Activated CD4-positive, alpha-beta T cell treated with anti-CD3 and anti-CD28 coated beads, Interleukin-2, amount 50 U/mL, for 24 hours (primary cell): ENCODE measurements at places on chromosomes 16 and 17.

DNA sequence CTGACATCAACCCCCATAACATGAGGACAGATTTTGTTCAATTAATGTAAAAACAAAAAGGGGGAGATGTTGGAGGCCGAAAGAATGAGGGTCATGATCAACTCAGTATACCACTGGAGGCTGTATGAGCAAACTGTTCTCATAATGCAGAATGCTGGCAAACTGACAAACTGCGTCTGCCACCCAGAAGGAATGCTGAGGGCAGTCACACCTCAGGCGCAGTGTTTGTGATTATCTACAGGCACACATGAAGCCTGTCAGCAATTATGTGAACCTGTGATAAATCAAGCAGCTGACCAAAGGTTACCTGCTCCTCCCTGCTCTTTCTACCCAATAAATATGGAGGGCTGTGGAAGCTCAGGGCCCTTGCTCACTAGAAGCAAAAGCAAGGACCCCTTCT is 27.3 kb downstream of the CD300LG start:
- DNase-seq = no peak

DNA sequence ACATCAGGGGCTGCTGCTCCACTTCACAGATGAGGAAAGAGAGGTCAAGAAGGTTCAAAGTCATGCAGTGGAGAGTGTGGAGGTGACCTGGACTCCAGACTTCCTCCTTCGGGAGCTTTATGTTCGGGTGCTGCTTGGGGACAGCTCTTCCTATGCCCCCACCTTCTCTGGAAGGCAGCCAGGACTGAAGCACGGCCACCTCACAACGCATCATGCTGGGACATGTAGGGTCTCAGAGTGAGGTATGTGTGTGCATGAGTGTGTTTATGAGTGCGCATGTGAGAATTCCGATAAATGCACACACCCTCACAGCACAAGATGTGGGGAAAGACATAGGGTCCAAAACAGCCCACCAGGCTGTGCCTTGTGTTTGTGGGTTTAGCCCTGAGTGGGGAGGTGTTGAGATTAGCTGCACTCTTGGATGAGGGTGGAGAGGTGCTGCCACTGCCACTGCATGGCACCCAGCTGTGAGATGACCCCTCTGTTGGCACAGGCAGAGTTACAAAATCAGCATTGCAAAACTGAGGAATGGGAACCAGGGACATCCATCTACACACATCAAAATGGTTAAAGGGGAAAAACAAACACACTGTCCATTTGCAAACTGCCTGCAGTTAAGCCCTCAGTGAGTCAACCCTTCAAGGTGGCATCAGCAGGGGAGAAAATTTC is 367.4 kb downstream of the SEC14L1 start:
- DNase-seq = no peak

DNA sequence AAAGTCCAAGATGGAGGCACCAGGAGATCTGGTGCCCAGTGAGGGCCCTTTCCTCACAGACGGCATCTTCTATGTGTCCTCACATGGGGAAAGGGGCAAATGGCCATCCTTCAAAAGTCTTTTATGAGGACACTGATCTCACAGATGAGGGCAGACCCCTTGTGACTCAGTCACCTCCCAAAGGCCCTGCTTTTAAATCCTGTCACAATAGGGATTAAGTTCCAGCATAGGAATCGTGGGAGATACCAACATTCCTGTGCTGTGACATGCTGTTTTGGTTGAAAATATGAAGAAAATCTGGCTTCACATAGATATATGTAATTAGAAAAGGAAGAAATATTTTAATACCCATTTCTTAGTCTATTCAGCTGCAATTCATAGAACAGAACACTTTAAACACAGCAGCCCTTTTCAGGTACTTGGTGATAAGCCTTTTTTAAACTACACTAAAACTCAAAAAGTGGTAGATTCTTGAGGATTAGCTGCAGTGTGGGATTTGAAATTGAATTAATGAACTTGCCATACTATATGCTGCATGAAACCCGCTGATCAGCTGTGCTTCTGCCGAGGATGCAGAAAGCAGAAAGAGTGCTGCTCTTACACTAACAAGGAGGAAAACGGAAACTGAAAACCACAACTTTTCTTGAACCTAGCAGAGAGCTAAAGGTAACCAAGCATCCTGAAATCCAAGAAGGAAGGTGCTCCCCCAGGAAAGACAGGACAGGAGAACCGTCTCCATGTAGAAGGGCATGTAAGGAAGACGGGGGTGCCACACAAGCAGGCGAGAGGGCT is 32.7 kb downstream of the VPS53 start:
- no peak for DNase-seq

DNA sequence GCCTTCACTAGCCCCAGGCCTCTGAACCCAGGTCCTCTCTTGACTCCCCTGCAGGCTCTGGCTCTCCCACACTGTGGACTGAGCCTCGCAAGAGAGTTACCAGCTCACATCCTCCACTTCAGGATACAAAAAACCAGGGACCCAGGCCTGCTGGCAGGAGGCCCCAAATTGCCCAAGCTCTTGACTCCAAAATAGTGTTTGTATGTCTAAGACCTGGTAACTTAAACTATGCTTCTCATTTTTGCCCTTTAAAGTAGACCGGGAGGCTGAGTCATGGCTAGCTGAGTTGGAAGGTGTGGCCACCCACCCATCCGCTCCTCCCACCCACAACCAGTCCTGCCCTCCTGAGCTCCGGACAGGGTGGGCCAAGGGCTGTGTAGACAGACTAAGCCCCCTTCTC is 250.0 kb downstream of the SOX9 start:
- DNase-seq = no peak

GRCh38 chr17:68060336-68060735 is 24.8 kb downstream of the KPNA2 start:
- no peak for DNase-seq

DNA sequence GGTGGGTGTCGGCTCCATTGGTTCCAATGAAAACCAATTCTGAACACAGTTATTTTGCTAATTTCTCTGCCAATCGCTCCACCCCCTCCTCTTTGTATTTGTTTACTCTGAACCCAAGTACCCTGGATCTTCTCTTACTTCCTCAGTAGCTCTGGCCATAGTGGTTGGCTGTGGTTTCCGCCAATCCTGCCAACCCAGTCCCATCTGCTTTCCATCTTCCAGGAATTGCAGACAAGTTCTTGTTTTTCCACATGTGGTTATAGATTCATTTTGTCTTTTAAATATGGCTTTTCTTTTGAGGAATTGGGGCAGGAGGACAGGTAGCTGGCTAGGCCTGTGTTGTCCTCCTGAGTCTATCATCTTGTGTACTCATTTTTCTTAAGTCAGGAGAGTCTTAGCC is 92.0 kb downstream of the CYLD start:
- DNase-seq = no peak

DNA sequence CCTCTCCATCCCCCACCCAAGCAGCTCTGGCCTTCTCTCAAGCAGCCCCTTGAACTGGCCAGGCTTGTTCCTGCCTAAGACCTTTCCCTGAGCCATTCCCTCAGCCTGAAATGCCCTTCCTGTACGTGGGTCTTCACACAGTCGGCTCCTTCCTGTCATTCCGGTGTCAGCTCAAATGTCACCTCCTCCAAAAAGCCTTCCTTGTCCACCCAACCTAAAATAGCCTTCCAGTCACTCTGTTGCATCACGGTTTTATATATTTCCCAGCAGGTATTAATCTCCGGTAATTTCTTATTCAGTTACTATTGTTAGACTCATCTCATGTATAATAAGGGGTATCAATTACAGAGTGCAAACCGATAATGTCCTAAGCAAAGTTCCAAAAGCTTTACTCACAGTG is 51.8 kb downstream of the C17orf67 start:
- DNase-seq = no peak

DNA sequence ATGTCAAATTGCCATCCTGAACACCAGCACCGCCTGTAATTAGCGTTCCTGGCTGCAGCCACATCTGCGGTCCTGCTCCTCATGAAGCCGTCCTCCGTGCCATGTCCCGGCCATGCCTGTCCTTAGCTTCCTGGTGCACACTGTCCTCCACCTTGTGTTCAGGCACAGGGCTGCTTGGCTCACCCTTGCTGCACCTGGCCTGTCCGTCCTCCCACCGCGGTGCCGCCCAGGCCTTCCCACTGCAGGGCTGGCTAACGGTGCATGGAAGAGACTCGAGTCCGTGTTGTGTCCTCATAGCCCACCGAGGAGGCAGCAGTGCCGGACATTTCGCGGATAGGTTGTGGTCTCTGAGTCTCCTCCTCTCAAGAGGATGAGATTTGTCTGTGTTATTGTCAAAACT is 20.4 kb downstream of the DUSP14 start:
- DNase-seq = no peak

DNA sequence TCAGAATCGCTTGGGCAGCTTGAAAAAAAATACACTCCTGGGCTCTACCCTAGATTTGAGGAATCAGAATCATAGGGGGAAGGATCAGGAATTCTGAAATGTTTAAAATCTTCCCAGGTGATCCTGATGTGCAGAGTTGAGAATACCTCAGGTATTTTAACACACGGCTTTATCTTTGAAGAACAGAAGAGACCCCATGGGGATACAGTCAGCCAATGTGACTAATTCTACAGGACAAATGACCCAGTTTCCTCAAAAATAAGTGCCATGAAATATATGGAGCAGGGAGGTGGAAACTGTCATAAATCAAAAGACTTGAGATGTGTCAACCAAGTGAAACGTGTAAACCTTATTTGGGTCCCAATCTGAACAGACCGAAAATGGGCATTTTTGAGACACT is 52.7 kb downstream of the CCDC42 start:
- no peak for DNase-seq

DNA sequence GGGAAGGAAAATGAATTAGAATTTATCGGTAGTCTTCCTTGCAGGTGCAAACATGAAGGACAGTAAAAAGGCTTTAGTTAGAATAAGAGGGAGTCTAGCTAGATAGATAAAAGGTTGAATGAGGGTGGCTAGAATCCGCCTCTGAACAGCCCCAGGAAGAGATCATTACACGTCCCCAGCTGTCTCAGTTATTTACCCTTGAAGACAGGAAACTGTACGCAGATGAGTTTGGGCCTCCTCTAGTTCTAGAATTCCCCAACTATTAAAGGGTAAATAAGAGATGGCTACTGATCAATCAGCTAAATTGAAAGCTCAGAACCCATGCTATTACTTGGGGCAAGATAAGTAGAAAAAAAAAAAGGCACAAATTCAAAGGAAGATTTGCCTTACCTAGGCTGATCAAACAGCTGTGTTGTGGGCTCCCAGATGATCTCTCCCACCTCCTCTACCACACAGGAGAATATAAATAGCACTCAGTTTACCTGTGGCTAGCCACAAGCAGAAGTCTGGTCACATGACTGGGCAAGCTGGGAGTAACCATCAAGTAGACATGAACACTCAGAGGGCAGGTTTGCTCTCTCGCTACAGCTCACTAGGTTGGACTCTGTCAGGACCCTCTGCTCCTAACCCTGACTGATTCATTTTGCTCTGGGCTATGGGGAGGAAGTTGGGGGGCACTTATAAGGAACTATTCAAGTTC is 17.0 kb downstream of the FAM117A start:
- DNase-seq = no peak
